ENCODE measurements at places on chromosomes 2 and 18.

GRCh38 chr2:177909962-177910361 lies 162.6 kb downstream of the PDE11A start:
- DNase-seq = no peak

DNA sequence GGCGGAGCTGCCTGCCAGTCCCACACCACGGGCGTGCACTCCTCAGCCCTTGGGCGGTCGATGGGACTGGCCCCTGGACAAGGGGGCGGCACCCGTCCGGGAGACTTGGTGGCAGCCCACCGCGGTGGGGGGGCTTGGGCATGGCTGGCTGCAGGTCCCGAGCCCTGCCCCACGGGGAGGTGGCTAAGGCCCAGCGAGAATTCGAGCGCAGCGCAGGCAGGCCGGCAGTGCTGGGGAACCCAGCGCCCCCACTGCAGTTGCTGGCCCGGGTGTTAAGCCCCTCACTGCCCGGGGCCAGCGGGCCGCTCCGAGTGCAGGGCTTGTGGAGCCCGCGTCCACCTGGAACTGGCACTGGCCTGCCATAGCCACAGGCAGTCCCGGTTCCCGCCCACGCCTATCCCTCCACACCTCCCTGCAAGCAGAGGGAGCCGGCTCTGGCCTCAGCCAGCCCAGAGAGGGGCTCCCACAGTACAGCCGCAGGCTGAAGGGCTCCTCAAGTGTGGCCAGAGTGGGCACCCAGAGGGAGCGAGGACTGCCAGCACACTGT lies 742.9 kb upstream of the DDX18 start:
- DNase-seq = no peak

GRCh38 chr2:55840460-55840859 lies 83.1 kb downstream of the EFEMP1 start:
- peak; percentile 24 for DNase-seq

DNA sequence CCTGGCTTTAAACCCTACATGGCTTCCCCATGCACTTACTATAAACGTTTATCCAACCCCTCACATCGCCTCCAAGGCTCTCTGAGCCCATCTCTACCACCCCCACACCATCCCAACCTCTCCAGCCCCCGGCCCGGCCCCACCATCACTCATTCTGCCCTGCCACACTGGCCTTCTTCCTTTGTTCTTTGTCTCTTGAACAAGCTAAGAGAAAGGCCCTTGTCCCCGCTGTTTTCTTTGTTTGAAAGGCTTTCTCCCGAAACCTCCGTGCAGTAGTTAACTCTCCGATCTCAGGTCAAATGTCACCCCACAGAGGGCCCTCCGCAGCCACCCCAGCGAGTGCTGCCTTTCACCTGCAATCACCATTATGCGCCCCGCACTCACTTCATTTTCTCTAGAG lies 100.4 kb downstream of the AFF3 start:
- DNase-seq = no peak

DNA sequence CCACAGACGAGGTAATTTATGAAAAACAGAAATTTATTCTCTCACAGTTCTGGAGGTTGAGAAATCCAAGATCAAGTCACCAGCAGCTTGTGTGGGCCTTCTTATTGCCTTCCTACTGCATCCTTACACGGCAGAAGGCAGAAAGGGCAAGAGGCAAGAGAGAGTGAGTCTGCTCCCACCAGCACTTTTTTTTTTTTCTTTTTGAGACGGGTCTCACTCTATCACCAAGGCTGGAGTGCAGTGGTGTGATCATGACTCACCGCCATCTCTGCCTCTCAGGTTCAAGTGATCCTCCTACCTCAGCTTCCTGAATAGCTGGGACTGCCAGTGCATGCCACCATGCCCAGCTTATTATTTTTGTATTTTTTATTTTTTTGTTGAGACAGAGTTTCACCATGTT lies 78.5 kb upstream of the HK2 start:
- DNase-seq = no peak
